CD4-positive, alpha-beta T cell treated with Interleukin-2 at 100 ng/mL for 4 hours (primary cell): ENCODE measurements at places on chromosomes 11 and 22.
A peak's percentile ranks its signal among the peaks of the same experiment; 100 is the strongest.

DNA sequence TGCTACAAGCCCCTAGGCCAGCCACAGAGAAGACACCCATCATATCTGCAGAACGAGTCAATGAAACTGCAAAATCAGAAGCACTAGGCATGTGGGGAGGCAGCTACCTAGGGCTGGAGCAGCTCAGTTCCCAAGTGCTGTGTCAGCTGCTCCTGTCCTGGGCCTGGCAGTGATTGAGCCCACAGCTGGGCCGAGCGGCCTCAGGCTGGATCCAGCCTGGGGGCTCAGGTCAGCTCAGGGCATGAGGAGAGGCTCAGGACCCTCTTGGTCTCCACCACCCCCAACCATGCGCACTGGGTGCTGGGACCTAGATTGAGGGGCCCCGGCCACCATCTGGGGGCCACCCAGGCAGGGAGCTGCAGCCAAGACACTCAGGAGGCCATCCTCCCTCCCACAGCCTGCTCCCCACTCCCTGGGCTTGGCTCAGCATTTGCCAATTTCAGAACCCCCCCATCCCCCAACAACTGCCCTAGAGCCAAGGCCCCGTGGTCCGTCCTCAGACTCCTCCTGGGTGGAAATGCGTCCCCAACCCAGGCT lies 2.4 kb upstream of the TNNT3 start:
- no peak for DNase-seq

- DNase-seq: no peak
These were observed 40.2 kb downstream of the MCM5 start for GRCh38 chr22:35440129-35440528.

DNA sequence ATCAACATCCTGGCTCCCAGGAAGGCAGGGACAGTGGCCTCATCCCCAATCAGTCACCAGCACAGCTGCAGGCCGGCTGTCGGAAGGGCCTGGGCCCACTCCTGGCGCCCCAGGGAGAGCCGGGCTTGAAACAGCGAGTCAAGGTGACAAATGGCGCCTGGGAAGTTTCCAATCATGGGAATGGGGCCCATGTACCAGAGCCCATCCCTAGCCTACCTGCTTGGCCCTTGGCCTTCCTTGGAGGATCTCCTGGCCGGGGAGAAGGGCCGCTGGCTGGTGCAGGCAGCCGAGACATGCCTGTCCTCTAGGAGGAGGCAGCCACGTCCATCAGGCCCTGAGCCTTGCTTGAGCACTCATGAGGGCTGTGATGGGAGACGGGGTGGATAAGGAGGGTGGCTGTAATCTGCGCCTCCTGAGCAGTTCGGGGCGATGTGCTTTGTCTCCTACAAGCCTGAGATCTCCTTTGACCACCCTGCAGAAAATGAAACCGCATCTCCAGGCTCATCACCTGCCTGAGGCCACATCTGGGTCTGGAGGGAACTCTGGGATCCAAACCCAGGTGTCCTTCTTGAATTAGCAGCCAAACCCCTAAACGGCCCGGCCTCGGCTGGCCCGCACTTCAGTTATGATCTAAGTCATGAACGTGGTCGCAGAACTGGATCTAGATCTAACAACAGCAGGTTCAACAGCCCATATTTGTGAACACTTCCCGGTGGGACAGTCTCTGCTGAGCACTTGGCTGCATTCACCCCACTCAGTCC lies 862.0 kb downstream of the TBC1D22A start:
- no peak for DNase-seq

GRCh38 chr11:122505304-122506006 lies 150.1 kb upstream of the UBASH3B start:
- DNase-seq: peak; percentile 29

- DNase-seq: no peak
These were observed 15.4 kb upstream of the MPPED1 start for GRCh38 chr22:43396321-43396933.

DNA sequence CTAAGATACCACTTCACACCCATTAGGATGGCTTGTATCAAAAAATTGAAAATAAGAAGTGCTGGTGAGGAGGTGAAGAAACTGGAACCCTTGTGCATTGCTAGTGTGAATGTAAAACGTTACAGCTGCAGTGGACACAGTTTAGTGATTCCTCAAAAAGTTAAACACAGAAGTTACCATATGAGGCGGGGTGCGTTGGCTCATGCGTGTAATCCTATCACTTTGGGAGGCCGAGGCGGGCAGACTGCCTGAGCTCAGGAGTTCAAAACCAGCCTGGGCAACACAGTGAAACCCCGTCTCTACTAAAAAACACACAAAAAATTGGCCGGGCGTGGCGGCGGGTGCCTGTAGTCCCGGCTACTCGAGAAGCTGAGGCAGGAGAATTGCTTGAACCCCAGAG lies 43.5 kb downstream of the SGSM3 start:
- DNase-seq: no peak

DNA sequence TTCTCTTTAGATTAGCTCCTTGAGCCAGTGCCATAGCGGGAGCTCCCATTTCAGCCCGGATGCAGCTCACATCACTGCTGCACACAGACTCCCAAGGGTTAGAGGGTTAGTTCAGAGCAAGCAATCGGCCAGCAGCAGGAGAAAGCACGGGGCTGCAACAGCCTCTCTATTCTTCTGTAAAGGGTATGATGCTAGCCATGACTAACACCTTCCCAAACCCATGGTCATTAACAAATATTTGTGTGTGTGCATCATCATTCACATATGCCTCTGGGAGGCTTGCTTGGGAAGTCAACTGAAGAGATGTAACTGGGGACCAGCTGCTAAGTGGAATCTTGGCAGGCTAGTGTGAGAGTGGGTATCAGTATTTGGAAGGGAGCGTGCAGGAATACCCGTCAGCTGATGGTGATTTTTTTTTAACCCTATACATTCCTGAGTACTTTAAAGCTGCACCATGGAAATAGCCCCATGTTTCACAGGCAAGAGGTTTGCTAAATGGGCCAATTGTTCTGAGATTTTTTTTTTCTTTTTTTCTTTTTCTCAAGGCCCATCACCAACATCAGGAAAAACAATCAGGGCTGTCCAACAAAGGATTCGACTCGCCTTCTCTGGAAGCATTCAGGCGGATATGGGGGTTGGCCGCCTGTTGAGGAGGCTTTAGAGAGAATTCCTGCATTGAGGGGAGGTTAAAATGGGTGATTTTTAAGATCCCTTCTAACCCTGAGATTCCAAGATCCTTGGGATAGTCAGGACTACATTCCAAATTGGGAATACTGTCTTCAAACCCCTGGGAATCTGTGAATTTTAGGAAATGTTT lies 33.2 kb upstream of the CCDC89 start:
- DNase-seq: no peak

DNA sequence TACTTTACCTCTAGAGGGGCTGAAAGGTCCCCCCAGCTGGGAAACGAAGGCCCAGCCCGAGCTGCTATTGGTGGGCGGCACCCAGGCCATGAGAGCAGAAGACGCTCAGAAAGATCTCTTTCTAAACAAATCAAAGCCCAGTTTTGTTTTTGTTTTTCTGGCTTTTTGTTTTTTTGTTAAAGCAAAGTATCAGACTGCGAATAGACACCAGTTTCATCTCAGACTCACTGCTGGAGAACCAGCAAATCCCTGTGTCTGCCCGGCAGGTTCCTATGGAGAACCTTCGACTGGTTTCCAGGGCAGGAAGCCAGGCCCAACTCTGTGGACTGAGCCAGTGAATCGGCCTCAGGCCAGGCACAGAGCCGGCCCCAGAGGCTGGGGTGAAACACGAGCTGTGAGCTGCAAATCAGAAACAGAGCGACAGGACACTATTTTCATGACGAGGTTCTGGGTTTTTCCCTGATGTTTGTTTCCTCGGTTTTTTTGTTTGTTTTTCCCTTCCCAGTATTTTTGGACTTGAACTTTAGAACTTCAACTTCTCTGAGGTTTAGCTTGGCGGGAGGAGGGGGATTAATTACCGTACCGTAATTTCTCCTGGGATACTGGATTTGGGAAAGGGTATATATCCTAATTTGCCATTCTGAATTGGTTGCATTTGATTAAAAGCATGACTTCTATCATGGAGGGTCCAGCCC lies 16.0 kb upstream of the B4GALNT4 start:
- no peak for DNase-seq

DNA sequence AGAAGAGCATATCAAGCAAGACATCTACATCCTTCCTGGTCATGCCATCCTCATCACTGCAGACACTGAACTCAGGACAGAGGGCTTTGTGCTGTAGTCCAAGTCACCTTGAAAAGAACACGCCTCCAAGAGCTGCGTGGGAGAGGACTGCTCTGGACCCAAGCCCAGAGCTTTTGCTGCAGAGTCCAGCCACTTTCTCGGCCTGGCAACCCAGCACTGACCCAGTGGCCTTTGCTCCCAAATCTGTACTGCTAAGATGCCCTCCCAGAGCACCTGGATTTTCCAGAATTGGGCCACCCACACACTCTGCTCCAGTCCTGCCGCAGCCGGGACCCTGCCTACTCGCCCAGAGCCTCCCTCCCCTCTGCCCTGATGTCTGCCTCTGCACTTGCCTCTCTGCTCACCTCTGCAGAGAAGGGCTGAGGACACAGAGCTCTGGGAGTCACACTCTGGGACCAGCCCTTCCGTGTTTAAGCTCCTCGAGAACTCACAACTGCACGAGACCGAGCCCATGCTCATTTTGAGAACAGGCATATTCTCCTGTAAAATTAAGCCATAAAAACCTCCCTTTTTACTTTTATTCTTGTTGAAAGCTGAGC lies 83.8 kb upstream of the CSNK2A3 start:
- no peak for DNase-seq

GRCh38 chr22:49827271-49827852 lies 311 bp downstream of the BRD1 start:
- no peak for DNase-seq

DNA sequence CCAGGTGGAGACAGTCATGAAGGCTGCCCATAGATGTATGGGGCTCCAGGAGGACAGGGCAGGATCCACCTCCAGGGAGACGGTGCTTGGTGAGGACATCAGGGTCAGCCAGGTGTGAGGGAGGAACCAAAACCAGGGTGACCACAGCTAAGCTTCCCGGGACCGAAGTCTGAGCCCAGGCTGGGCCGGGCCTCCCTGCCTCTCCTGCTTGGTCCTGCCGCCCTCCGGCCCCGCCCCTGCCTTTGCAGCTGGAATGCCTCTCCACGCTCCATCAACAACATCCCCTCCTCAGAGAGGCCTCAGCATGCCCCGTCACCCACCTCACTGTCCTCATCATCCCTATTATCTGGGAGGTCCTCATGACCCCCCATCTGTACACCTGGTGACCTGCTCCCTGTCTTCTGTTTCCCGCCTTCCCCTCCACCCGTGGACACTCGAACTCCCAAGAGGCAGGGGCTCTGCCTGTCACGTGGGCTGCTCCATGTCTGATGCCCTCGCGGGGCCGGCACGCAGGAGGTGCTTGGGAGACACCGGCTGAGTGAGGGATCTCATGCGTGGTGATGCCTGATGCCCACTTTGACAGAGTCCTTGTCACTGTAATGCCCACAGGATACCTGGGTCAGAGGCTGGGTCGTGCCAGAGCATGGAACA lies 59.4 kb downstream of the RTL6 start:
- DNase-seq: no peak

DNA sequence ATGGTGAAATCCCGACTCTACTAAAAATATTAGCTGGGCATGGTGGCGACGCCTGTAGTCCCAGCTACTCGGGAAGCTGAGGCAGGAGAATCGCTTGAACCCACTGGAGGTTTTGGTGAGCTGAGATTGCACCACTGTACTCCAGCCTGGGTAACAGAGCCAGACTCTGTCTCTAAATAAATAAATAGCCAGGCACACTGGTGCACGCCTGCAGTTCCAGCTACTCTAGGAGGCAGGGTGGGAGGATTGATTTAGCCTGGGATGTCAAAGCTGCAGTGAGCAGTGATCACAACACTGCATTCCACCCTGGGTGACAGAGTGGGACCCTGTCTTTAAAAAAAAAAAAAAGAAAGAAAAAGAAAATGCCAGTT lies 17.4 kb downstream of the SUSD2 start:
- no peak for DNase-seq

DNA sequence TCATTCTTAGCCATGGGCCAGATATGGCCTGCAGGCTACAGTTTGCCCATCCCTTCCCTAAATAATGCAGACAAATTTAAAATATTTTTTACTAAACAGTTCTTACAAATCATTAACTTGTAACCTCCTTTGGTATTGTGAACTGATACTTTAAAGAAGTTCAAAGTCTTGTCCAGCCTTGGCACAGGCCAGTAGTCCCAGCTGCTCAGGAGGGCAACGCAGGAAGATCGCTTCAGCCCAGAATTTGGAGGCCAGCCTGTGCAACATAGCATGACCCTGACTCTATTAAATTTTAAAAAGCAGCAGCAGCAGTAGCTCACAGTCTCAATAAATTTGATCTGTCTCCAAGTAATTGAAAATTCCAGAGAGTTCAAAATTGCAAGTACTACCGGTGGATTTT lies 83.7 kb upstream of the ARHGAP32 start:
- no peak for DNase-seq

DNA sequence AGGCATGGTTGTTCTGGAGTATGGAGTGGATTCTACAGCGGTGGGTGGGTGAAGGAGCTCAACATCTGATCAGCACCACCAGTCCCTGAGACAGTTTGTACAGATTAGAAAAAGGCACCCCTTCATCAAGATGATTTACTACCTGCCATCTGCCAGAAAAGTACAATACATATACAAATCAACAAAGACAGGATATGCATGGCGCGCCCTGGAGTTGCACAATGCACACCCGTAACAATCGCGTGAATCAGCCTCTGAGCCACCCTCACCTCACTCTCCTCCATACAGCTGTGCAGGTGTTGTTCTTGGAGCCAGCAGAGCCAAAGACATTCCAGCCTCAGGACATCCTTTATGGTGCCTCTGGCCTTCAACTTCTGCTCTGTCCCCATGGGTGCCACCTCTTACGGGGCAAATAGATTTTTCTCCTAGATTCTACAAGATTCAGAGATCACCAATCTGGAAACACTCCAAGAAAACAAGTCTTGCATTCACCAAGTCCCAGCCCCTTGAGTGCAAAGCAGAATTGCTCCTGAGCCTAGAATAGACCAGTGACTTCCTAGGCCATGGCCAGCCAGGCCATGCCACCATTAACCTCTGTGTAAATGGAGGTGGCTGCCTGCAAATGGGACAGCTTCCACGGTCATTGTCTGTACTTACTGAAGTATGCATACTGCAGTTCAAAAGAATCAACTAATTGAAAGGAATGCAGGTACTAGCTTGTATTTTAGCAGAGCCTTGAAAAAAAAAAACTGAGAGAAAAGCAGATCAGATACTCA lies 490.9 kb downstream of the SOX6 start:
- DNase-seq: no peak
